ENCODE measurements at places on chromosomes 5 and 9.

- DNase-seq, result no peak
These were observed 153.9 kb downstream of the MED27 start for GRCh38 chr9:131925677-131926177.

DNA sequence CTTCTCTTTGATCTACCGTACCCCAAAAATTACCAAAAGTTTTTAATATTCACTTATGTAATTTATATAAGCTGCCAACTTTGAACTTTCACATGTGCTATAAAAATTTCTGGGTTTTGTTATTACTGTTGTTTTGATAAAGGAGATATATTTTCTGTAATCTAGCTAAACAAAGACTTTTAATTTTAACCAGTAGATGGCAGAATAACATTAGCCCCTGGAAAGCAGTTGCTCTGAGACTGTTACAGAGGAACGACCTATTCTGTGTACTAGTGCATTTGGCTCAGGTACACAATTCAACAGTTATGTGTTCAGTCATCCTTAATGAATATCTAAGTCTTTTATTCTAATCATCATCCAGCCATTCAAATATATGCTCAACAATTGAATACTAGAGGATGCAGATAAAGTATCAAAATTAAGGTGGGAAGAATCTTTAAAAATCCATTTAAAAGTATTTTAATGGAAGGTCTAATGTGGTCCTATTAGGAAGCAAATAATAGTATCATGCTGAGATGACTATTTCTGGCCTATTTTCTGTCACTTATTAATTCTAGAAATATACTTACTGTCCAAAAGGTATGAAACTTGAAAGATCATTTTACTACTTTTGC is 8.6 kb downstream of the KLHL9 start:
- DNase-seq, result peak; percentile 55

DNA sequence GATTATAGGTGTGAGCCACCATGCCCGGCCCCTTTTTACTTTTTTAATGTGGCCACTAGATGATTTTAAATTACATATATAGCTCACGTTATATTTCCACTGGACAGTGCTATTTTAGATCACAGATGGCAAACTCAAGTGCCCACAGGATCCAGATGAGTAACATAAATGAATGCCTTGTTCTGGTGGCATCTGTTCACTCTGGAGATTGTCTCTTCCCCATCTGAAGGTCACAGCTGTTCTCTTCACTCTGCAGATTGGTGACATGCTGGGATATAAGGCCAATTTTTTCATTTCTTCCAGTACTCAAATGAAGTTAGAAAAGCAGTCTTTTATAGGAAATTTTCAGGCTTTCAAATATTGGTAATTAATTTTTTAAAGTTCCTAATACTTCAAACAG is 160.1 kb downstream of the DOCK8 start:
- DNase-seq, result no peak

GRCh38 chr9:128809831-128810230 is 8.5 kb upstream of the ENDOG start:
- DNase-seq, result no peak

GRCh38 chr5:97383996-97384395 is 200.9 kb upstream of the RIOK2 start:
- no peak for DNase-seq

GRCh38 chr5:122649080-122649479 is 125.8 kb upstream of the SNX2 start:
- DNase-seq, result no peak

GRCh38 chr9:69145144-69145715 is 28.8 kb upstream of the TJP2 start:
- DNase-seq, result no peak

- DNase-seq, result no peak
These were observed 105.4 kb downstream of the ZNF354C start for GRCh38 chr5:179165421-179166170.

- no peak for DNase-seq
These were observed 218.4 kb downstream of the CACNA1B start for GRCh38 chr9:138095813-138096518.

DNA sequence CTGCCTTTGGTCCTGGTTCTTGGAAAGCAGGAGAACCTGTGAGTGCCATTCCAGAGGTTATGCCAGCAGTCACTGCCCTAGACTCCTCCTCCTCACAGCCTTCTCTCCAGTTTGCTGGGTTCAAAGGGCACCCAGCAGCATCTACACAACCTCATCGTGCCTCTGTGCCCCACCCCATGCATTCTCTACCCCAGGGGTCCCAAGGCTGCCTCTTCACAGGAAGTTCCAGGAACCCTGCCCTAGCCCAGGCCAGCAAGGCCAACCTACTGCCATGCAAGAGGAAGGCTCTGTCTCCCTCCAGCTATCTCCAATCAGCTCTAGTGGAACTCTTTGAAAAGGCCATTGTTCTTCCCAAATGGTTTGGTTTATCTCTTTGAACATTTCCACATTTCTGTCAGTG is 21.2 kb downstream of the ENC1 start:
- no peak for DNase-seq

GRCh38 chr5:33772380-33772897 is 119.4 kb downstream of the ADAMTS12 start:
- DNase-seq, result no peak

- no peak for DNase-seq
These were observed 157.4 kb downstream of the ARSB start for GRCh38 chr5:78827725-78828124.

DNA sequence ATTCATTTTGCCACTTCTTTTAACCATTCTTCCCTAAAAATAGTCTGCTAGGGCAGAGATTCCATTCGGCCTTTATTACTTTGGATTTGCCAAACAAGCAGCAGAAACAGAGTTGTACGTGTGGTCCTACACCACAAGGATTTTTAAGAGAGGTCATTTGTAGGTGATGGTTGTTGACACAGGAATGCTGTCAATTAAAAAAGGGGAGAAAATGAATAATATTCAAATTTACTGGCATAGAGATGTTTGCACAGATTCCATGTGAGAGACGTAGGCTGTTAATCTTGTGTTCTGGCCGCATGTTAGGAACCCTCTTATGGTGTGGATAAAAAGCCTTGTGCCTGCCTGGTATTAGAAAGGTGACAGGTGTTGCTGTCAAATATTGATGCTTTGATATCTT is 34.9 kb downstream of the TRIO start:
- DNase-seq, result no peak

GRCh38 chr5:57832875-57833274 is 350.3 kb upstream of the ACTBL2 start:
- no peak for DNase-seq

- no peak for DNase-seq
These were observed 1.3 kb downstream of the TMEM174 start for GRCh38 chr5:73174100-73174815.

- peak; percentile 59 for DNase-seq
These were observed at the start of gene SVEP1 for GRCh38 chr9:110579034-110579861. SVEP1 (minus strand) TSS chr9:110579741; CDS start chr9:110579543, 198 bp downstream.

GRCh38 chr5:155064580-155064979 is 51.0 kb downstream of the KIF4B start:
- no peak for DNase-seq

DNA sequence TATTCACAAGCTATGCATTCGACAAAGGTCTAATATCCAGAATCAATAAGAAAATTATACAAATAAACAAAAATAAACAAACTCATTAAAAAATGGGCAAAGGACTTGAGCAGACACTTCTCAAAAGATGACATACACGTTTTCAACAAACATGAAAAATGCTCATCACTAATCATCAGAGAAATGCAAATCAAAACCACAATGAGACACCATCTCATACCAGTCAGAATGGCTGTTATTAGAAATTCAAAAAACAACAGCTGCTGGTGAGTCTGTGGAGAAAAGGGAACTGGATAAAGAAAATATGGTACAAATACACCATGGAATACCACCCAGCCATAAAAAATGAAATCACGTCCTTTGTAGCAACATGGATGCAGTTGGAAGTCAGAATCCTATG is 45.1 kb upstream of the PUM3 start:
- no peak for DNase-seq

GRCh38 chr5:135890867-135891266 is 4.8 kb downstream of the IL9 start:
- DNase-seq, result no peak

DNA sequence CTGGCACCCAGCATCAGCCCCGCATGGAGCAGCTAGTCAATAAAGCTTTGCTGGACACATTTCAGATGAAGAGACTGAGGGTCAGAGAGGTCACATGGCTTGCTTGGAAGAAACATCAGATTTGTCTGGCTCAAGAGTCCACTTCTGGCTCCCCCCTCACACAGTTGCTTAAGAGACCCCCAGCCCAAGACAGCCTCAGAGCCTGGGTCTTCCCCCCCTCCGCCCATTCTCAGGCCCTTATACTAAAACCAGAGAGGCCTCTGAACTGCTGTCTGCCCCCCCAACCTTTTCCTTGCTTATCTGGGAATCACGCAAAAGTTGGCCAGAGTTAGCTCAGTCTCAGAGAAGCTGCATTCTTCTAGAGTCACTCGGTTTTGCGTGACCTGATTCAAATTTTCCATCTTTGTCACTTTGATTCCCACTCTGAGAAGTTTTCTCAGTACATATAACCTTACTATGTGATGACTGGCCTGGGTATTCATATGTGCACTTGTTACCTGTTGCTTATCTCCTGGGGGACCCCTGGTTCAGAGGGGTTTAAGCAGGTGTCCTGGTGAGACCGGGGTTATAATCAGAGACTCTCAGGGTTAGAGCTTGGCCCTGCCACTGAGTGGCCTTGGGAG is 145.4 kb upstream of the IER5L start:
- DNase-seq, result no peak

Measured in common myeloid progenitor, CD34-positive (primary cell).